HEK293T (cell line): ENCODE measurements at places on chromosomes 11 and 22.

GRCh38 chr11:90732486-90732885, 509.6 kb upstream of the CHORDC1 start:
- DNase-seq, result no peak

DNA sequence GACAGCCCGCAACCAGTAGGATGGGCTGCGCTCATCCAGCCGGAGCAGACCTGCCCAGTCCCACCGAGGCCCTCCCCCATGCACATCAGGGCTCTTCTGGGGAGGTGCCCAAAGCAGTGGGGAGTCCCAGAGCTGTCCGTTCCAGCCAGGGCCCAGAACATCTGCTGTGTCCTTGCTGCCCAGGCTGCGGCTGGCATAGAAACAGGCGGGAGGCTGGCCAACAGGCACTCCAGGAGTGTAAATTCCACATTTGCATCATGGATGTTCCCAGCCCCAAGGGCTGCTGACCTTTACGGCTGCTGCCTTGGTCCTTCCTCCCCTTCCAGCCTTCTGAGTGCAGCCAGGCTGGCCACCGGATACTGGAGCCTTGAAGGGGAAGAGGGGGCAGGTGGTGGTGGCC, 30.0 kb upstream of the SYT7 start:
- no peak for DNase-seq

- peak; percentile 94 for DNase-seq
These were observed 11.2 kb upstream of the MALAT1 start for GRCh38 chr11:65487467-65488272.

DNA sequence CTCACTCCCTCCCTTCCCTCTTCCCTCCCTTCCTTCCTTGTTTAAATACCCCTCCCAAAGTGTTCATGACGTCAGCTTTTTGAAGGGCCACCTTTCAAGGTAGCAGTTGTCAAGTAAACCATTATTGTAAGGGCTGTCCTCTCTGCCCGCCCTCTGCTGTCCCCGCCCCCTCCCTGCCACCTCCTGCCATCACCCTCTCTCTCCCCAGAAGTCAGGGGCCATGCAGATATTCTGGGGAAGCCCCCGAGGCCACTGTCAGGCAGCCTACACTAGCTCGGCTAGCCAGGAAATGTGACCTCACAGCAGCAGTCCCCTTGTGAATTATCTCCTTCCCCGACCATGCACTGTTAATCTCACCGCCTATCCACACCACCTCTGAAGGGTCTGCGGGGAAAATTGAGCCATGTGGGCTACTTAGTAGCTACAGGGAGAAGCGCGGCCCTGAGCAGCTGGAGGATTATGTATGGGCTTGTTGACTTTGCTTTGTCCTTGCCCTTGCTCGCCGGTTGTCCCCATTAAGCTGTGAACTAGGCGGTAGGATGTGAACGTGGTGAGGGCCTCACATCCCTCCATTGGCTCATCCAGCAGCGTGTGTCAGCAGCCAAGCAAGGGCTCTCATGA, 42.1 kb upstream of the ATXN10 start:
- DNase-seq, result no peak
